ENCODE measurements at places on chromosomes 3 and 15.

DNA sequence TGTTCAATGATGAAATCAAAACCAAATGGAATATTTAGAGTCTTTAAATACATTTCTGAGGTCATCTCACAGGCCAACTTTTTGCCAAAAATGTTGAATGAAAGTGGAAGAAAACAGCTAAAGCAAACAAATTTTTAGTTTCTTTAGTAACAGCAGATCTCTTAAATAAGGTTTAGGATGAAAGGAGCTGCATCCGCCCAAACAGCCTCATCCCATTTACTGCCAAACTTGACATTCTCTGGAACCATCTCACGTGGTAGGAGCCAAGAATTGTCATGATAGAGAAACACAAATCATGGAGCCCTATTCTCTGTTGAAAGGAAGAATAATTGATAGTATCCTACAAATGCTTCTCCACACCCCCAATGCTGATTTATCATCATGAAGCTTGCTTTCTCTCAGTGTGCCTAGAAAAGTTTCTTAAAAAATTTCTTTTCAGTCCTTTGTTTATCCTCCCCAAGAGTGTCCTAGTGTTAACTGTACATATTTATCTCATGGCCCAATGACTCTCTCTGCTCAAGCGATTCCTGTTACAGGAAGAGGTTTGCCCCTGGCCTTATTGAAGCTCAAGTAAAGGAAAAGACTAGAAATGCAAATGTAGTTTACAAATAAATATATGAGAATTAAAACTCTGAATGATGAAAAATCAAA is 23.4 kb downstream of the SLC9A9 start:
- no peak for DNase-seq

DNA sequence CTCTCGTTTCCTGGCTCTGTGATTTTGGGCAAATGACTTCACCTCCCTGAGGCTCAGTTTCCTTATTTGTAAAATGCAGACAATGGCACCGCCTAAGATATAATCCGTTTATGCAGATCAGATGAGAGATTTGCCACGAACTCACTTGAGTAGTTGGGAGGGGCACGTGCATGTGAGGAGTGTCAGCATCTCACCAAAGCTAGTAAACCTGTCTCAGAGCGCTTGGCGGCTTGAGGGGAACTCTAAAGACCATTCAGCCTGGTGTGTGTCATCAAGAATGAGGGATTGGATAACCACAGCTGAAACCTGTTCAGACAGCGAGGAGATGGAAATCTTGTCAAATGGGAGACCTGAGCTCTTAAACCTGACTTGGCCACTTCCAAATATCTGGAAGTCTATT is 48.7 kb downstream of the BDH1 start:
- DNase-seq = no peak

GRCh38 chr3:79204351-79204750 is 563.4 kb downstream of the ROBO1 start:
- no peak for DNase-seq

GRCh38 chr3:65604863-65605526 is 433.7 kb downstream of the MAGI1 start:
- no peak for DNase-seq

DNA sequence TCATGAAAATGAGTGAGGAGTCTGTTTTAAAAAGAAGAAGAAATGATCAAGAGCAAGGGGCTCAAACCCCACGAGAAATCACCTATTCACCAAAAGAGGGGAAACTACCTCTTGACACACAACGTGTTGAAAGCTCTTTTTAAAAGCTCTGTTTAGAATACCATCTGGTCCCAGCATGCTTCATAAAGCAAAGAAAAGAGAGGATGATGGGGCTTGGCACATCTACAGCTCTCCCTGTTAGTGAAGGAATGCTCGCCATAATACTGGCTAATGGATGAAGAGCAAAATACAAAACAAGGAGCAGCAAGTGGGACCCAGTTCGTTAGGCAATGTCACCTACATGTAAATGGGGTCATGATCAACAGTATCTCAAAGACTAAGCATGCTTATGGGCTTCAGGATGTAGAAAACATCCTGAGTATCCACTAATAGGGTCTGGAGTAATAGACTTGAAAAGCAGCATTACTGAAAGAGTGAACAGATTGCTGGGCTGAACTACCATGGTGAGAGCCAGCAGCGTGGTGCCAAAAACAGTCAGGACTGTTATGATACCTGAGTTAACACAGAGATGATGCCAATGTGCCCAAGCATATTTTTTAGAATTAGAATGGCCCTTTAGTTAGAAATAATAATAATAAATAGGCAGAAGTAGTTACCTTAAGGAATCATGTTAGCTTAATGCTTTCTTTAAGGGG is 159.7 kb upstream of the POU1F1 start:
- no peak for DNase-seq

- no peak for DNase-seq
Observed at GRCh38 chr3:14725013-14725412, 50.1 kb downstream of the C3orf20 start.

DNA sequence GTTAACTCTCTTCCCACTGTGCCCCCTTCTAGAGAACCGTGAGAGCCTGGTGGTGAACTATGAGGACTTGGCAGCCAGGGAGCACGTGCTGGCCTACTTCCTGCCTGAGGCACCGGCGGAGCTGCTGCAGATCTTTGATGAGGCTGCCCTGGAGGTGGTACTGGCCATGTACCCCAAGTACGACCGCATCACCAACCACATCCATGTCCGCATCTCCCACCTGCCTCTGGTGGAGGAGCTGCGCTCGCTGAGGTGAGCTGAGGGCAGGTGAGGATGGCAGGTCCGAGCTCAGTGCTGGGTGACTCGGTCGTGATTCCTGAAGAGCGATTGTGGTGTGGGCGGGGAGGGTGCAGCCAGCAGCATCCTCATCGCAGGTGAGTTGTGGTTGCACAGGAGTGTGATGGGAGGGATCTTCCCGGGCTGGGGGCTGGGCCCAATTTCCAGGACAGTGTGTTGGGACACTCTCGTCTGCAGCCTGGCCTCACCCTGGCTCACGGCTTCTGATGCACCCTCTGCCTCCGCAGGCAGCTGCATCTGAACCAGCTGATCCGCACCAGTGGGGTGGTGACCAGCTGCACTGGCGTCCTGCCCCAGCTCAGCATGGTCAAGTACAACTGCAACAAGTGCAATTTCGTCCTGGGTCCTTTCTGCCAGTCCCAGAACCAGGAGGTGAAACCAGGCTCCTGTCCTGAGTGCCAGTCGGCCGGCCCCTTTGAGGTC is 8.0 kb downstream of the MCM2 start:
- no peak for DNase-seq

DNA sequence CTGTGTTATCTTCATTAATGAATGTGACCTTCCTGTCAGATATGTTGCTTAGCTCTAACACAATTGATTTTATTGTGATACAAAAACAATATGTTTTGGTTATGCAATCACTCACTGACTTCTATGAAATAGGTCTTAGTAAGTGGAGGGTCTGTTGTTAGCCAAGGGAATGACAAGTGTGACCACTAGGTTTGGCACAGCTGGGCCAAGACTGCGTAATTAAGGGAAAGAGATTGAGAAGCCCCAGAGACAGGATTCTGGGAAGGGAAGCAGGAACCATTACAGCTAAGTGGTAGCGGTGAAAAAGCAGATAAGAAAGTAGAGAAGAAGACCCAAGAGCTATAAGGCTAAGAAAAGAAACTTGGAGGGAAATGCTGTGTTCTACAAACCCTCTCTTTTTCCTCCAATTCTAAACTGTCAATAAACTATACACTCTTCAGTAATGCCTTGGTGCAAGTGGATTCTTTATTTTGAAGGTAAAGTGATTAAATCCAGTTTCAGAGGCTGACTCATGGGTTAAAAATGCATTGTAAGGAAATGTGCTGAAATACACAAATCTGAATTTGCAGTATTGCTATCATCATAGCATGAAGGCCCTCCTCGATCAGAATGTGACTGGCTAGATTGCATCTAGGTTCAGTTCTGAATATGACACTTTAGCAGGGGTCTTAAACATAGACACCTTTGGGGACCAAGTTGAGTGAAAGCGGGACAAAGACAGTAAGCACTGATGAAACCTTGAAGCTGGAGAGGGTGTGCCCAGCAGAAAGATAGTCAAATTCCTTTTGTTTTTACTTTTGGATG is 26.1 kb downstream of the KCNMB2 start:
- DNase-seq = no peak

GRCh38 chr3:151256749-151257148 is 21.6 kb downstream of the P2RY14 start:
- DNase-seq = no peak

- DNase-seq = no peak
Observed at GRCh38 chr15:89043031-89044002, 44.9 kb upstream of the ABHD2 start.

DNA sequence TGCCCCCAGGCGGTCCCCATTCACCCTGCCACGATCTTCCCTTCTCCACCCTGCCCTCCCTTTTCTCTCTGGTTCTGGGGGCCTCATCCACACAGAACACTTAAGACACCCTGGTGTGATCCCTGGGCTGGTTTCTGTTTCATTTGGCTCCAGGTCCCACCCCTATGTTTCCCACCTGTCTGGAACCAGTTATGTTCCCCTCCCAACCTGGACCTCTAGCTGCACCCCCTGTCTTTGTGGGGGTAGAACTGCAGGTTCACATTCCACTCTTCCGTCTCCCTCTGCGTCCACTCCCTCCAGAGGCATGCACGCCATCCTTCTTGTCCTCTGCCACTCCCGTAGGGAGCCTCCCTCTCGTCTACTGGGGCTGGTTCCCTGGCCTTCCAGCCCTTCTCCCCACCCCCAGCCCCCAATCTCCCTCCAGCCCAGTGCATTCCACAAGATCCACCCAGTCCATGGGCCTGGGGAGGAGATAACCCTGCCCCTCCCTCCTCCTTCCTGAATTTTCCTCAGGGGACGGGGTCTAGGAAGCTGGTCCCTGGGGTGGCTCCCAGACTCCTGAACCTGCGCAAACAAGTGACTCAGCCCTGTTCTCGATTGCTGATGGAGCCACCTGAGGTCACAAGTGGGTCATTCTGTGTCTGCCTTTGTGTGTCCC is 73.8 kb downstream of the ABTB1 start:
- DNase-seq = no peak

GRCh38 chr3:7190095-7190494 is 329.2 kb downstream of the GRM7 start:
- DNase-seq = no peak

DNA sequence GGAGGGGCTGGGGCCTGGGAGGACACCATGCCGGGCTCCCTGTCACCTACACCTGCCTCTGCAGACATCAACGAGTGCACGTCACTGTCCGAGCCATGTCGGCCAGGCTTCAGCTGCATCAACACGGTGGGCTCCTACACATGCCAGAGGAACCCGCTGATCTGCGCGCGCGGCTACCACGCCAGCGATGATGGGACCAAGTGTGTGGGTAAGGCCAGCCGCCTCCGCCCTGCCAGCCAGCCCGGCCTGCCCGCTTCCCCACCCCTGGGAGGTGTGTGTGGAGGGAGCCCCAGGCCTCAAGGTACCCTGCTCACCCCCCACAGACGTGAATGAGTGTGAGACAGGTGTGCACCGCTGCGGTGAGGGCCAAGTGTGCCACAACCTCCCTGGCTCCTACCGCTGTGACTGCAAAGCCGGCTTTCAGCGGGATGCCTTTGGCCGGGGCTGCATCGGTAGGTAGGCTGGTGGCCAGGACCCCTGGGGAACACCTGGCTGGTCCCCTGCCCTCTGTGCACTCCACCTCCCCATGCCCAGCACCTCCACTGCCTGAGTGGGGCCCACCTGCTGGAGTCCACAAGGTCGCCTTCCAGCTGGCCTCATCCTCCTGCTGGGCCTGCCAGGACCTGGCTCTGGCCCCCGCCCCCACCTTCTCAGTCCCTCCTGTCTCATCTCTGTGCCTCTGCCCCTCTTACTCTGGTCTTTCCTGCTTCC is 80.1 kb downstream of the FBLN2 start:
- DNase-seq = no peak

All from activated CD4-positive, CD25-positive, alpha-beta regulatory T cell treated with anti-CD3 and anti-CD28 coated beads, Interleukin-2, amount 50 U/mL, for 16 hours (primary cell).